ENCODE measurements at places on chromosomes 7 and 10.

DNA sequence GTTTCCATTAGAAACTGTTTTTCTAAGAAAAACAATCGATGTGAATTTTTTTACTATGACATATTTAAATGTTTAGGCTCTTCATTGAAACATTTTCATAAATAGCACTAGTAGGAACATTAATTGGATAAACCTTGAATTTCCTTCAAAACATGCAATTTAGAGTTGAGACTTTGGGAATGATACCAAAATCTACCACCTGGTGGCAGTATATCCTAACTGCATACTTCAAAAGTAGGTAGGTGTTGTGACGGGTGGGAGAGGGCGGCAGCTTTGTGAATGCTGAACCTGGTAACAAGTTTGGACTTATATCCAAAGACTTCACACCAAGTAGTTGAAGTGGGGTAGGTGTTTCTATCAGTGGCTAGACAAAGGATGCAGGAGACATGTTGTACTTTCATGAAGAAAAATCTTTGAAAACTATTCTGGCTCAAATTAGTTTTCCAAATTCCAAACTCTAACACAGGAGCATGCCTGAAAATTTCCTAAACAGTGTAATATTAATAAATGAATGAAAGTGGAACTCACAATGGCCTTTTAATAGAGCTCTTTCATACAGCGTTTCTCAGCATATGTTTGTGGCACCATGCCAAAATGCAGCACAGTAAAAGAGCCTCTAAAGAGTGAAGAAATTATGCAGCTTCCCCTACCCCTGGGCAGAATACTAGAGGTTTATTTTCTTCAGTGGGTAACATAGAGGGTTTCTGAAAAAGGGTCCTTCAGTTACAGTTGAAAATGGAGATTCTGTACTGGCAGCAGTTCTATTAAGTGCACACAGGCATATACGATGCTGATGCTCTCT, 201.0 kb upstream of the TPK1 start:
- DNase-seq, result peak; percentile 51

DNA sequence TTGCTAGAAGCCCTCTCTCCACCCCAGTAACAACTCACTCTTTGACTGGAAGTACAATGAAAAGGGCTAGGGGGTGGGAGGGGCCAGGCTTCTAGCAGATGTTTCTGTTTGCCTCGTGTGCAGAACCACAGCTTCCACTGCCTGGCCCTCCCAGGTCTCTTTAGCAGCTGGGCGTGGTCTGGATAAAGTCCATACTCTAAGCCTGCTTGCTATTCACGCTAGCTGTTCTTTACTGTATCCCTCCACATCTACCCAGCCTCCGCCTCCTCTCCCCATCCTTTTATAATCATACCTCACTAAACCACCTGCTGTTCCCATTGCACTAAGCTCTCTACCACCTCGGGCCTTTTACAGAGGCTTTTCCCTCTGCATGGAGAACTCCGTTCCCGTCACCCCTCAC, 288.8 kb downstream of the CAMK1D start:
- DNase-seq, result no peak

GRCh38 chr10:33813871-33814270, 479.4 kb upstream of the NRP1 start:
- no peak for DNase-seq

DNA sequence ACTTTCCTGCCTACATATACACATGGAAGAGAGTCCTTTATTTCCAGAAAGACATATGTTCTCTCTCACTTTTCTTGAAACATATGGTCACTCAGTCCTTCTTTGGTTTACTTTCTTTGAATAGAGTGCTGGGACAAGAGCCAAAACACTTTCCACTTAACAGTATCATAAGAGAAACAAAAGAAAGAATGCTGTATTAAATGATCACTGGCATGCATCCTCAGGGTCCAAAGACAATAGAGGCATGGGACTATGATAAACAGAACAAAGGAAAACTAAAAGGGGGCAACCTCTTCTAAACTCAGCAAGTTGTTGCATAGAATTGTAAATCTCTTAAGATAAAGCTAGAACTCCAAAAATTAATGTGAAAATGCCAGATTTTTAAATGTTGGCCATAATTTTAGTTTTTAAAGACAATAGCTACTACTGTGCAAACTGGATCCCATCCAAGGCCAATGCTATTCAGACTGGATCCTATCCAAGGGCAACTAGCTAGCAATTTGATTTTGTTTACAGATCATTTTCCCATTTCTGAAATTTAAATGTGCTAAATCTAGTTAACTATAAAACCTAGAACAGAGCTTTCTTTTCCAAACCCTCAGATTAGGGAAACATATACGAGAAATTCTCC, 687.5 kb downstream of the SORCS3 start:
- no peak for DNase-seq

DNA sequence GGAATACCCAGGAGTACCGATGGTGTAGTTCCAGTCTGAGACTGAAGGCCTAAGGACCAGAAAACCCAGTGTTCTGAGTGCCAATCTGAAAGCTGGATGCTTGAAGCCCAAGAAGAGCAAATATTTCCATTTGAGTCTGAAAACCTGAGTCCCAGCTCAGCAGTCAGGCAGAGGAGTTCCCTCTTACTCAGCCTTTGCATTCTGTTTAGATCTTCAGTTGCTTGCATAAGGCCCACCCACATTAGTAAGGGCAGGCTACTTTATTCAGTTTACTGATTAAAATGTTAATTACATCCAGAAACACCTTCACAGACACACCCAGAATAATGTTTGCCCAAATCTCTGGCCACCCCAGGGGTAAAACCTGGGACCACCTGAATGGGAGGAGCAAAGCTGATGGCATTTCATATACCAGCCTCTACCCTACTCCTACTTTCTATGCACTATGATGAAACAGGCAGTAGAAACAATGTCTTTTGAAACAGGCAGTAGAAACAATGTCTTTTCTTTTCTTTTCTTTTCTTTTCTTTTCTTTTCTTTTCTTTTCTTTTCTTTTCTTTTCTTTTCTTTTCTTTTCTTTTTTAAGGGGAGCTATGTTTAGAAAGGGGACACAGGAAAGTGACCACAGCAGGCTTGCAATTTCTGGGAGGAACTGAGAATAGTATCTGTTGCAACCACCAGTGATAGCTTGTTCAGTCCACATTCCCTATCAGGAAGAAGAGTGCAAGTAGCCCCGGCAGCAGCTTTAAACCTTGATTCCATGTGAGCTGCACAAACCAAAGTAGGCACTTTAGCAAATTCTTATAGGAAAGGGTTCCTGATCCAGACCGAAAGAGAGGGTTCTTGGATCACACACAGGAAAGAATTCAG, 30.6 kb downstream of the FAM237B start:
- DNase-seq, result no peak

GRCh38 chr7:1928645-1929348, 258.7 kb downstream of the ELFN1 start:
- no peak for DNase-seq

- DNase-seq, result no peak
Measured at GRCh38 chr7:209906-210305, 17.5 kb downstream of the FAM20C start.

- no peak for DNase-seq
Measured at GRCh38 chr10:90858461-90858968, 676 bp upstream of the HTR7 start.

DNA sequence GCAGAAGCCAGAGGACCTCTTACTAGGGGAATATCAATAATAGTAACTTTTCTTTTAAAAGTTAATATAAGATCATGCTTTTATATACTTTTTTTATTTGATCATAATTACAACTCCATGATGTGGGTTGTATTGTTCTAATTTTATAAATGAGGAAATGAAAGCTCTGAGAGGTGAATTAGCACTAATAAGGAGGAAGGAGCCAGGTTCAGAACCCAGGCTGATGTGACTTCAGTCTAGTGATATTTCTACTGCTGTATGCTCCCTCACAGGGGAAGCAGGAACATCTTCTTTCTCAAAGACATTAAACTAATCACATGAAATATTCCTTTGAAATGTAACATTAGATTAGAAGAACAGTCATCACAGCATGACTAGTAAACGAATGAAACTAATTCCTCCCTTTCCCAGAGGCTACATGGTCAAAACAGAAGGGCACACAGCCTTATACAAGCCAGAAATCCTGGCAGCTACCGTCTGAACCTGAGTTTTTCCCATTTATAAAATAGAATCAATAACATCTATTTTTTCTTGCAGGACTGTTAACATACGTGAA, 81.4 kb upstream of the GJD4 start:
- DNase-seq, result no peak

GRCh38 chr7:24464861-24465260, 108.4 kb upstream of the PALS2 start:
- DNase-seq, result no peak

DNA sequence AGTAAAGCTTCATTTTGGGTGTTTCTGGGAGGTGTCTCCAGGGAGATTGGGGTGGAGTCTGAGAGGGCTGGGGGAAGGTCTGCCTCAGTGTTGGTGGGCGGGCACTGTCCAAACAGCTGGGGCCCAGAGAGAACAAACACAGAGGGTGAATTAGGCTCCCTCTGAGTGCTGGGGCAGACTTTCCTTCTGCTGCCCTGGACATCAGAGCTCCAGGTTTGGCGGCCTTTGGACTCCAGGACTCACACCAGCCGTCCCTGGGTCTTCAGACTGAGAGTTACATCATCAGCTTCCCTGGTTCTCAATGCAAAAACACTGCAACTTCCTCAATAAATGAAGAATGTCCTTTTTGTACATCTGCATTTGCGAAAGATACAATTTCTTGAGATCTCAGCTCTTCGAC, 427.4 kb downstream of the PTPRN2 start:
- DNase-seq, result no peak

- peak; percentile 39 for DNase-seq
Measured at GRCh38 chr10:98041352-98042043, 11.1 kb upstream of the CRTAC1 start.

DNA sequence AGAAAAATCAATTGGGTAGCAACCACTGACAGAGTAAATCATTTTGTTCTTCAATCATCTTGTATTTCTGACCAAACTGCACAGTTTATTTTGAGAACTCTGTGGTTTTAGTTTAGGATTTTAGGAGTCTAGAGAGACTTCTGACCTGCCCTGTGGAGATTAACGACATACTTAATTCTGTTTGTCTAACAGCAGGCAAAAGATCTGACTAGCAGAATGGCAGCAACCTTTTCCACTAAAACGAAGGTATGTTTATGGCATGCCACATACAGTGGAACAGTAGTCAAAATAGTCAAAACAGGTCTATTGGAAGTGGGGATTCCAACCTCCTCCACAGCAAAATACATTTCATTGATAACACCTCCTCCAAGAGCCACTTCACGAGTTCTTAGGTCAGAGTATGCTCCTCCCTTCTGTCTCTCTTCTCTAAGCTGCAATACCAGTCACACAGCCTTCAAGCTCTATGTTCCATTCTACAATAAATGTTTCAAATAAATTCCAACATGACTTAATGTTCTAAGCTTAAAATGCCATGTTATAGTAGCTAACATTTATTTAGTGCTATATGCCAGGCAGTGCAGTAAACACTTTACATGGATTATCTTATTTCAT, 34.4 kb downstream of the NRCAM start:
- no peak for DNase-seq

DNA sequence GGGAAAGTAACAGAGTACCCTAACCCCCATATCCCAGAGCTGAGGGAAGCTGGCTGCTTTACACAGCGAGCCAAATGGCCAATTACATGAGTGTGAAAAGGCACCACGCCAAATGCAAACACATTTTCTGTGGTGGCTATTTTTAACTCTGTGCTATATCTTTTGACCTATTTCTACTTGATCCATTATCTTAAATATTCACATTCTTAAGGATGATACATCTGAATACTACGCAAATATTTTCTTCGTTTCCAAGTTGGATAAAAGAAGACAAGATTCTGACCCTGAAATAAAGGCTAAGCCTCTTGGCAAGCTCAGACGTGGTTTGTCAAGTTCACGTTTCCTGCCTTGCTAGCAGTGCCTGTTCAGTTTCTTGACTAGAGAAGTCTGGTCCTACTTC, 146.7 kb upstream of the TMEM196 start:
- DNase-seq, result no peak

DNA sequence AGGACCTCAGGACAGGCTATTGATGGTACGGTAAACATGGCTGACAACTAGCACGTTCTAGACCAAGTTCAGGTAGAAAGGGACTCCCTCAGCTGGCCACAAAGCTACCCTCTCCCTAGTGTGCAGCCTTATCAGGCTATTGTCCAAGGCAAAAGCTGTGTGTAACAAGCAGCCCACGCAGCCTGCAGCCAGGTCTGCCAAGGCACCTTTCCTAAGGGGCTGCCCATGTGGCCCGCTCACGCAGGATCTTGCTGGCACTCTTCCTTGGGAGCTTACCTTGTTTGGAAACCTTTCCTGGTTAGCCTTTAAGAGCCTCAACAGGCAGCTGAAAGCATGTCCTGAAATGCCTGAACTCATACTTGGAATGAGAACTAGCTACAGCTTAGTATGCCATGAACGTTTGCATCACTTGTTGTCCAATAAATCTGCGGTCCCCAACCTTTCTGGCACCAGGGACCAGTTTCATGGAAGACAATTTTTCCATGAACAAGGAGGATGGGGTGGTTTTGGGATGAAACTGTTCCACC, 51.7 kb downstream of the SYPL1 start:
- DNase-seq, result no peak

- no peak for DNase-seq
Measured at GRCh38 chr7:120794106-120794729, 63.7 kb downstream of the TSPAN12 start.

All from CD4-positive, alpha-beta T cell treated with Interleukin-10 for 1 hour (primary cell).